ENCODE measurements at places on chromosomes 7 and 10. TPM values are rescaled to one million over a fixed set of nuclear protein-coding genes. Genes with fewer than 3 reads are reported as not detected.

PRPF18 gene
- 25.8 TPM for total RNA-seq

VAX1 gene
- not detected for total RNA-seq

PTPRN2 gene
- 7.4 TPM for total RNA-seq

PALD1 gene
- total RNA-seq = 6.9 TPM

WIPF3 gene
- 0.25 TPM for total RNA-seq

GPC2 gene
- 7.4 TPM for total RNA-seq

MYH16 gene
- not detected for total RNA-seq

FAM13C gene
- 12.8 TPM for total RNA-seq

PRTFDC1 gene
- 7.6 TPM for total RNA-seq

LRRC18 gene
- not detected for total RNA-seq

ASIC3 gene
- 3.7 TPM for total RNA-seq

OPN1SW gene
- not detected for total RNA-seq

EGR2 gene
- total RNA-seq = 3.2 TPM

CFAP46 gene
- total RNA-seq = not detected

HMX3 gene
- not detected for total RNA-seq

FOXI2 gene
- total RNA-seq = 0.25 TPM

VWC2 gene
- total RNA-seq = under 0.01 TPM

TYW1B gene
- 6.9 TPM for total RNA-seq

ZNF365 gene
- 0.74 TPM for total RNA-seq

PLPP4 gene
- total RNA-seq = 2.5 TPM

BLNK gene
- 8.8 TPM for total RNA-seq

MAT1A gene
- not detected for total RNA-seq

CTTNBP2 gene
- total RNA-seq = 25.0 TPM

ZNF425 gene
- 2.9 TPM for total RNA-seq

LIPJ gene
- not detected for total RNA-seq

KLF14 gene
- not detected for total RNA-seq

SFTPA1 gene
- 2.9 TPM for total RNA-seq

PAX4 gene
- not detected for total RNA-seq

AMPH gene
- total RNA-seq = 13.3 TPM

SYT15B gene
- 17.9 TPM for total RNA-seq

TMEM120A gene
- 45.9 TPM for total RNA-seq

UCN3 gene
- not detected for total RNA-seq

ASB10 gene
- total RNA-seq = not detected

AUTS2 gene
- 53.0 TPM for total RNA-seq

ACBD7 gene
- not detected for total RNA-seq

SEMA3E gene
- total RNA-seq = 4.4 TPM

CYP2E1 gene
- total RNA-seq = 2.9 TPM

RABGEF1 gene
- 27.7 TPM for total RNA-seq

SFRP5 gene
- 1.7 TPM for total RNA-seq

CCDC71L gene
- total RNA-seq = 52.5 TPM

PNLIP gene
- not detected for total RNA-seq

MRPL32 gene
- total RNA-seq = 33.9 TPM

IFRD1 gene
- total RNA-seq = 70.2 TPM

CNNM1 gene
- total RNA-seq = 2.5 TPM

CCDC172 gene
- total RNA-seq = not detected

Data from vagina (tissue), 2 donors.